ENCODE measurements at places on chromosomes 2 and 18. TPM values are rescaled to one million over a fixed set of nuclear protein-coding genes. Genes with fewer than 3 reads are reported as not detected.

REG3G gene
- total RNA-seq = not detected

AP1S3 gene
- total RNA-seq = 108 TPM

DNA sequence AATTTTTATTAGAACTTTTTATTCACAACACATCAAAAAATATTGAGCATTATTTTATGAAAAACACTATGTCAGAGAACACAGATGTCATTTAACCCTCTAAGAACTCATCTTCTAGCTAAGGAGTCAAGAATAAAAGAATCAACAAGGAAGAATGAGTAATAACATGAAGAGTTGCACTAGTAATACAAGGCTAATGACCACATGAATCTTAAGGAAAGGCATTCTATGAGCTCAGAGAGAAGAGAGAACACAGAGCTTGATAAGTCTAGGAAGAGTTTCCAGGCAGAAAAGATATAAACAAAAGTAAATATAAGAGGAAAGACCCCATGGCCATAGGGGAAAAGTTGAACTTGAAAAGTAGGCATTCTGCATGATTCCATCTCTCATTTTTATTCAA lies 166.5 kb downstream of the MAIP1 start:
- no peak for DNase-seq

GRCh38 chr2:42132966-42133641 lies 36.0 kb upstream of the EML4 start:
- DNase-seq = peak; percentile 81

GRCh38 chr2:7525746-7526145 lies 608.5 kb downstream of the RNF144A start:
- DNase-seq = no peak

DNA sequence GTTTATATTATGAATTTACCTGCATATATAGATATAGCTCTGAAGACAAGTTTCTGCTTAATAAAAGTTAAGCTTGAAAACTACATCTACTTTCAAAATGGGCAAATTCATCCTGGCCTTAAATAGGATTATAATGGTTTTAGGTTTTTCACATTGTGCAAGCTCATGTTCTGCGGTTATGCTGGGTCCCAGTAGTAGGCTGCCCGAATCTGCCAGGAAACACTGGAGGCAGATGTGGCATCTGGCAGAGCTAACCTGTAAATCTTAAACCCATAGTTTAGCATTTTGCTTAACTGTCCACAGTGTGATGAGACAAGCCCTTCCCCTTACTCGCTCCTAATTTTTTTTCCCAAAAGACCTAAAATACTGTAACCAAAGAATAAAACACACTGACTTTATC lies 234.2 kb downstream of the TCF4 start:
- DNase-seq = no peak

RUFY4 gene
- 0.21 TPM for total RNA-seq

DNA sequence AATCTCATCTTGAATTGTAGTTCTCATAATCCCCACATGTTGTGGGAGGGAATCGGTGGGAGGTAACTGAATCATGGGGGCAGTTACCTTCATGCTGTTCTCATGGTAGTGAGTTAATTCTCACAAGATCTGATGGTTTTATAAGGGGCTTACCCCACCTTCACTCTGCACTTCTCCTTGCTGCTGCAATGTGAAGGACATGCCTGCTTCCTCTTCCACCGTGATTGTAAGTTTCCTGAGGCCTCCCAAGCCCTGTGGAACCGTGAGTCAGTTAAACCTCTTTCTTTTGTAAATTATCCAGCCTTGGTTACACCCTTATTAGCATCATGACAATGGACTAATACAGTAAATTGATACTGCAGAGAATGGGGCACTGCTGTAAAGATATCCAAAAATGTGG lies 57.9 kb downstream of the SCN7A start:
- no peak for DNase-seq

DNA sequence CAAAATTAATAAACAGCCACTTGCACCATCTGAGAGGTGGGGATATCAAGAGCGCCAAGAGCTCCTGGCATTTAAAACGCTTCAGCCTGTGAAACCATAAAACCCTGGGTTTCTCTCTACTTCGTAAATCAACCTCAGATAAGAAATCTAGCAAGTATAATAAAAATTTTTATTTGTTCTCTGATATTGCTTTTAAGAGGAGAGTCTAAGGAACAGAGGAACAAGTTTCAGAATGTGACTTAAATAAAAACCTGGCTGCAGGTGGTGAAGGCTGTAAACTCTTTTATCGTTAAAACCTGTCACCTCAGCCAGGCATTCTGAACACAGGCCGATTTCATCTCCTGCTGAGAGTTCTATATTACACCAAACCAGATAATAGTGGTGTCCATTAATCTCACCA lies 9.9 kb downstream of the DYTN start:
- DNase-seq = no peak

DNA sequence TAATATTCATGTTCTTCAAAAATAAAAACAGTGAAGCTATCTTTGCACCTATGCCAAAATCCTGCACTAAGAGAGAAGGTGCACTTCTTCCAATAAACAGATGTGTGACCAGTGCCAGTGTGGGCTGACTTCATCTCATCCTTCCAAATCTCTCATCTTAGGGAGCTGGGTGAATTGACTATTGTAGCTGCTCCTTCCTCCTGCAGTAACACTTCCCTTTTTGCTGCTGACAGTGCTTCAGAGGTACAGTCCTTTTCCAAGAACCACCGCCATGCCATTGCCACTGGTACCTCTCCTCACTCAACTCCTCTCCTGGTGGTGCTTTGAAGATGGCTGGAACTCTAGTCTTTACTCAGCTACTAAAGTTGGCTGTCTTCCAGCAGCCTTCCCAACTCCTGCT lies 42.1 kb upstream of the ARHGAP25 start:
- no peak for DNase-seq

DNA sequence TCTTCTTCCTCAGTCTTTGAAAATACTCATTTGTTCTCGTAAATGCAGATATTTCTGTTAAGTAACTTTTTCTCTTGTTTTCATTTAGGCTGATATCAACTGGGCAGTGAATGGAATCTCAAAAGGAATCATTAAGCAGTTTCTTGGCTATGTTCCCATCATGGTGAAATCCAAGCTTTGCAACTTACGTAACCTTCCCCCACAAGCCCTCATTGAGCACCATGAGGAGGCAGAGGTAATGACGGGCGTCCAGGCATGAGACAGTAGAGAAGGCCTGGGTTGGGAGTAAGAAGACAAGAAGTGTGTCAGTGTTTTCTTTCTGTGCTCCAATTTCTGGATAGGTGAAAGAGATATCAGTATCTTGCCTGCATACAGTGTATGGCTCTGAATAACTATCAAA lies 5.1 kb downstream of the POLR1B start:
- DNase-seq = no peak

DNA sequence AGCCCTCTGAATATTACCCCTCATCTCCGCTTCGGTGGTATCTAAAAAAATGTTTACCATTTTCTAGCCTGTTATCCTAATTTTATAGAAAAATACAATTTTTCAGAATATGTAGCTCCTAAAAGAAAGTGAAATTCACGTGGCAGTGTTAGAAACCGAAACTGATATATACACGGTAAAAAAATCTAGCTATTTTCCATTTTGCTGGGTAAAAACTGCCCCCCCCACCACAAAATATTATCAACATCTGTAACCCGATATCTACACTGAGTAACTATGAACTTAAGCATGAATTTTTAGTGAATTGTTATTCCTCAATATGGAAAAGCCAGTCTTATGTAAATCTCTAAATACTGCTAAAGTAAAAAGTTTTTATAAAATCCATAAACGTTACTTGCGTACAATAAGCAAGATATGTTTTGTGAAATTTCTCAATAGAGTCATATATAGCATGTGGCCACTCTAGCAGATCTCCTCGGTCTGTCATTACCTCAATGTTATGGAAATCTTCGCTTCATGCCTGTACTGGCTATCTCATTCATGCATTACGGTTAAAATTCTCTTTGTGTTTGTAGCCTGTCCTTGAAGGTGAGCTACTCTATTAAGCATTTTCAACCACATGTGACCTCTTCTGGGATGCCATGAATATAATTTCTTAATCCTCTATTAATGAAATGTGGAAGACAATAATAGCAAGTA lies 524.2 kb downstream of the TRIB2 start:
- DNase-seq = no peak

MPP4 gene
- 0.44 TPM for total RNA-seq

Data from Calu3 (cell line).